KBM-7 (cell line): ENCODE measurements at places on chromosomes 3 and 15.
A peak's percentile ranks its signal among the peaks of the same experiment; 100 is the strongest.

- DNase-seq = no peak
Observed at GRCh38 chr3:173938159-173938558, 540.6 kb downstream of the NLGN1 start.

DNA sequence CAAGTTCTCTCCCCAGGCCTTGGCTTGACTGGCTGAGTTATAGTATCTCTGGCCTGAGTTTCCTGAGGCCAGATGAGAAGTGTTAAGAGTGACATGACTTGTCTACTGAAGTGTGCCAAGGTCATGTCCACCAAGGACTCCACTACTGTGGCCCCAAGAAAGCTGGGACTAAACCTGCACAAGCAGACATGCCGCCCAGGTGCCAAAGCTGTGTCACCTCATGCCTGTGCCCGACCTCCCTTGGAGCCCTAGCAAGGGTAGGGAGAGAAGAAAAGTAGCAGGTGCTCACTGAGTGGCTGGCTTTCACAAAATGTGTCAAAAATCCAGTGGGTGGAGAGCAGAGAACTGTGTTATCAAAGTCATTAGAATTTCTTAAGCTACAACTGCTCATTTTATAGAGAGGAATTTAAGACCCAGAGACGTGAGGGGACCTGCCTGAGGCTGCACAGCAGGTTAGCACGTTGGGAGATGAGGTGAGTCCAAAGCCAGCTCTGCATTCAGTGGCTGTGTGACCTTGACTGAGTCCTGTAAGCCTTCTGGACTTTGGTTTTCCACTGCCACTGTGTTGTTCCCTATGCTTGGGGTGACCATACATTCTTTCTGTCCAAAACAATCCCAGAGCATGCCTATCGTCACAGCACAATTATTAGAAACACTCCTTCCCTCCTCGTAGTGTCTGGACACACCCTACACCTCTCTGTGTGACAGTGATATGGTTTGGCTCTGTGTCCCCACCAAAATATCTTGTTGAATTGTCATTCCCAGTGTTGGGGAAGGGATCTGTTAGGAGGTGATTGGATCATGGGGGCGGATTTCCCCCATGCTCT lies 5.0 kb upstream of the LYSMD4 start:
- DNase-seq = no peak

GRCh38 chr3:38649500-38650247 lies at the start of gene SCN5A:
Gene SCN5A, minus strand, starts transcription at chr3:38649687. Its CDS starts 16,380 bp downstream, at chr3:38633307.
- peak; percentile 57 for DNase-seq

DNA sequence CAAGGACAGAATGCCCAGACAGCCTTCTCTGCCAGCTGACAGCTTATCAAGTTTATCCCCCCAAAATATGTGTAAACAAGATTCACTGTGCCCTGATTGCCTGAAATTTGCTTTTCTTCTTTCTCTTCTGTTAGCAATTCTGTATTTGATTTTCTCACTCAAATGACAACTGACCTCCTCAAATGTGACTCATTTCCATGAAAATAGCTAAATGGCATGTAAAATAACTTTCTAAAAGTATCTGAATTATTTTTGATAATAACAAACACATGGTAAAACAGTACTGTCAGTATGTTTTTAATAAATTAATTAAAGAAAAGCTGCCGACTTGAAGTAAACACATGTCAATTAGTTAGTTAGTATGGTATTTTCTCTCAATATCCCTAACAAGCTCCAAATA lies 202.3 kb upstream of the STAC start:
- DNase-seq = no peak

DNA sequence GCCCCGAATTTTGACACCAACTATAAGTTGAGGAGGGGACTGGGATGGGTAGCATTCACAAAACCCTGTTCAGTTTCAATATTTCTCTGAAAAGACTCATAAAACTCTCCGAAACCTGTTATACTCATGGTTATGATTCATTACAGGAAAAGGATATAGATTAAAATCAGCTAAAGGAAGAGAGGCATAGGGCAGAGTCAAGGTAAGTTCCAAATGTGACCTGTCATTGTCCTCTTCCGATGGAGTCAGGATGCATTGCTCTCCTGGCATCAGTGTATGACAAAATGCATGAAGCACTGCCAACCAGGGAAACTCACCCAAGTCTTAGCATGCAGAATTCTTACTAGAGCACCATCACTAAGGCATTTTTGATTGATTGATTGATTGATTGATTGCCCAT lies 525.0 kb upstream of the NAALADL2 start:
- no peak for DNase-seq
